ENCODE measurements at places on chromosomes 7 and 10.

DNA sequence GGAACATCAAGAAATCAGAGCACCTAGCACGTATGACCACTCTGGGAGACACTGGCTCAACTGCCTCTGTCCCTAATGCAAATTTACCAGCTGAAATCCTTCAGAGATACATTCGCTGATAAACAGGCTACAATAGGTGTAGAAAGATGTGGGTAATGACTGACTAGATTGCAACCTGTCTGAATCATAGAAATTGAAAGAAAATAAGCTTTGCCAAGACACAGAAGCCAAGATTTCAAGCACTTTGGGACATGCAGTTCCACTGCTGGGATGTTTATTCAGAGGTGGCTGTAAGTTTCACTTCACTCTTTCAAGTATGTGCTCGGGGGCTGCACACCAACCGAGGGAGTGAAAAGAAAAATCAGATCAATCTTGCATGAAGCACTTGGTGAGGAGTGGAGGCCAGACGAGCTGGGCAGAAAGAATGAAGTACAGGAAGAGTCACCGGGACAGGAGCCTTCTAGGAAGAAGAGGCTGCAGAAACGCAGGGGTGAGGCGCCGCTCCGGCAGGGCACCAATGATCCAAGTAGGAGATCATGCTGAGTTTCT lies 276.7 kb downstream of the PARD3 start:
- no peak overlapping the region for H3K27ac ChIP-seq
- no peak overlapping the region for H3K4me3 ChIP-seq
- H3K4me1 ChIP-seq = no peaks in the 10 kb centered on the region
- H3K27me3 ChIP-seq = peaks cover 16% of the 10 kb centered on the region
- DNase-seq = no peak
- H3K36me3 ChIP-seq = no peaks in the 10 kb centered on the region

GRCh38 chr7:148382596-148382995 lies 208.0 kb upstream of the C7orf33 start:
- H3K27ac ChIP-seq = no peak overlapping the region
- no peak overlapping the region for H3K4me3 ChIP-seq
- H3K36me3 ChIP-seq = no peaks in the 10 kb centered on the region
- DNase-seq = no peak
- peaks cover 13% of the 10 kb centered on the region for H3K27me3 ChIP-seq
- H3K4me1 ChIP-seq = no peaks in the 10 kb centered on the region

- H3K36me3 ChIP-seq = no peaks in the 10 kb centered on the region
- no peaks in the 10 kb centered on the region for H3K27me3 ChIP-seq
- H3K4me3 ChIP-seq = no peak overlapping the region
- DNase-seq = no peak
- no peak overlapping the region for H3K27ac ChIP-seq
- no peaks in the 10 kb centered on the region for H3K4me1 ChIP-seq
These were observed 356.4 kb downstream of the TNS3 start for GRCh38 chr7:47225387-47226131.

DNA sequence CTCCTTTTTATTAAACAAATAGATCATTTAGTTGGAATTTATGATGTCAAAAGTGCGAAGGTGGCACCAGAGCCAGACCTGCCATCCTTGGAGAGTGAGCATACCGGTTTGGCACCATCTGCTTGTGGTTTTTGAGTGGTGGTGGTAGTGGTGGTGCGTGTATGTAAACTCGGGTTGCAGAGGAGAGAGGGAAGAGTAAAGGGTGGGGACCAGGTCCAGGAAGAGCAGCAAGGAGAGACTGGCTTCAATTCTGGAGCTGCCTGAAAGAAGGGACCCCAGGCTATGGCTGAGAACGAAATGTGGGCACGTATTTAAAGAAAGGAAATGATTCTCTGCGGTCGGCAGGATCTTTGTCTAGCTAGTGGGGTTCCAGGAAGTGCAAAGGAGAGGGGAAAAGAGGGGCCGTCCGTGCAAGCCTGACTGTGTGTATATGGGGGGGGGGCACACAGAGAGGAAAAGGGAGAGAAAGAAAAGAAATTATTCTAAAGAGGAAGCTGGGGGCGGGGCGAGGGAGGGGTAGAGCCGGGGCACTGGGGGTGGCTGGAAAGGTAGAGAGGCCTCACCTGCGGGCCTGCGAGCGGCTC lies 448 bp upstream of the GOLGA7B start:
- peak overlapping the region; percentile 68 for H3K27ac ChIP-seq
- H3K36me3 ChIP-seq = peaks cover 3% of the 10 kb centered on the region
- DNase-seq = no peak
- peak overlapping the region; percentile 98 for H3K4me3 ChIP-seq
- H3K27me3 ChIP-seq = no peaks in the 10 kb centered on the region

DNA sequence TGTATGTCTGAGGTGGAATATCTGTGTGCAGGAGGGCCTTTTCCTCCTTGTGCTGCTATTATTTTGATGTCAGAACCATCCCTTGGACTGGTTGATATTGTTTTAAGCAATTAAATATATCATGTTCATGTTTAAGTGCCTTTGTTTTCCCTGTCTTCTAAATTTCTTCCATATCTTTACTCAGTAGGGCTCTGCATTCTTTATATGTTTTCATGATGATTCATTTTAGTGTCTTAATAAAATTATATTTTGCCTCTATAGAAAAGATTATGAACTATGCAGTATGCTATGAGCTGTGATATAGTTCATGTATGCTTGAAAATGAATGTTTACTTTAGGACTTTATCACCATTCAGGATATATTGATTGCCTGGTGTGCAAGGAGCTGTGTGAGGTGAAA lies 34.8 kb downstream of the AHR start:
- peak overlapping the region; percentile 43 for H3K27ac ChIP-seq
- peaks cover 8% of the 10 kb centered on the region for H3K4me1 ChIP-seq
- DNase-seq = no peak
- no peaks in the 10 kb centered on the region for H3K27me3 ChIP-seq

DNA sequence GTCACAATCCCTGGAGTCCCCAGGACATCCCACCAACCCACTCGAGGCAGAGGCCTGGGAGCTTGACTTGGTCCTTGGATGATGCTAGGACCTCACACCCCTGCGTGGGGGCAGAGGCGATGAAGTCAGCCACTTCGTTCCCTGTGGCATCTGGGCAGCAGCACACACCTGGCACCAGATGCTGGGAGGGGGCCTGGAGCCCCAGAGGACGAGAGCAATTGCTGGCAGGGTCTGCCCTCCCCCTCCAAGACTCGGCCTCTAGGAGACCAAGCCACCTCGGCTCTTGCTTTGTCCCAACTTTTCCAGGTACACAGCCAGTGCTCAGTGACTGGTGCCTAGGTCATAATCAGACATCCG lies 39.1 kb downstream of the DPYSL4 start:
- no peaks in the 10 kb centered on the region for H3K27me3 ChIP-seq
- no peak overlapping the region for H3K4me3 ChIP-seq
- H3K27ac ChIP-seq = no peak overlapping the region
- no peak for DNase-seq
- peaks cover 13% of the 10 kb centered on the region for H3K4me1 ChIP-seq
- H3K36me3 ChIP-seq = peaks cover 7% of the 10 kb centered on the region

DNA sequence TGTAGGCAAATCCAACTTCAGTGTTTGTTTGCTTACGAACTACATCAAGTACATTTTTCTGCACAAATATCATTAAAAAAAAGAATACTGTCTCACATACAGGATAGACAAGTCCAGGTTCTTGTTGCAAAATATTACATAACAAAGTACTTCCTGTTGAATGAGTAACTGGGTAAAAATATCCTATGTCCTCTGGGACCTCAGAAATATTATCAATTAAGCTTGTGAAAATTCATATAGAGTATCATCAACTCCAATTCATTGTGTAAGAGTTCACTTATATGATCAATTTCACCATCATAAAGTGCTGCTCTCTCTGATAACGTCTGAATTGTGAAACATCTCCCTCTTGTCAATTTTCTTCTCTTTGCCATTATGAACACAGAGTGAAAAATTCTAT lies 22.6 kb downstream of the HERC4 start:
- H3K36me3 ChIP-seq = no peaks in the 10 kb centered on the region
- no peak overlapping the region for H3K4me3 ChIP-seq
- H3K27me3 ChIP-seq = no peaks in the 10 kb centered on the region
- peaks cover 33% of the 10 kb centered on the region for H3K4me1 ChIP-seq
- peak overlapping the region; percentile 45 for H3K27ac ChIP-seq

- peaks cover 45% of the 10 kb centered on the region for H3K4me1 ChIP-seq
- H3K36me3 ChIP-seq = peaks cover 6% of the 10 kb centered on the region
- H3K4me3 ChIP-seq = no peak overlapping the region
- no peak for DNase-seq
- peak overlapping the region; percentile 24 for H3K27ac ChIP-seq
These were observed 32.6 kb downstream of the PDZD8 start for GRCh38 chr10:117342641-117343040.

DNA sequence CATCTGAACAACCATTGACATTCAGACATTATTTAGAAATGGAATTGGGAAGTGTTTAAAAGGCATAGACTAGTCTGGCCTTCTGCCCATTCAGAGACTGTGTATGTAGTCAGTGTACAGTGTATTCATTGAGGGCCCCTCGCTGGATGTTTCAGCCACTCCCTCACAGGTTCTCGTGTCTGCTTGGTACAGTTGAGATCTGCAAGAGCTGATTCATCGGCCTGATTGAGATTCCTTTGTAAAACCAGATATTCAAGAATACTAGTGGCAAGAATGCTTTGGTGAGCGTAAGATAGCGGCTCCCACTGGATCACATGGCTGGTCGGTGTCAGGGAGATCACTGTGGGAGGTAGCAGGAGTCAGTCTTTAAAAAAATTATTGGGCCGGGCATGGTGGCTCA lies 119.5 kb downstream of the TCF7L2 start:
- no peak overlapping the region for H3K4me3 ChIP-seq
- H3K36me3 ChIP-seq = no peaks in the 10 kb centered on the region
- H3K27ac ChIP-seq = no peak overlapping the region

DNA sequence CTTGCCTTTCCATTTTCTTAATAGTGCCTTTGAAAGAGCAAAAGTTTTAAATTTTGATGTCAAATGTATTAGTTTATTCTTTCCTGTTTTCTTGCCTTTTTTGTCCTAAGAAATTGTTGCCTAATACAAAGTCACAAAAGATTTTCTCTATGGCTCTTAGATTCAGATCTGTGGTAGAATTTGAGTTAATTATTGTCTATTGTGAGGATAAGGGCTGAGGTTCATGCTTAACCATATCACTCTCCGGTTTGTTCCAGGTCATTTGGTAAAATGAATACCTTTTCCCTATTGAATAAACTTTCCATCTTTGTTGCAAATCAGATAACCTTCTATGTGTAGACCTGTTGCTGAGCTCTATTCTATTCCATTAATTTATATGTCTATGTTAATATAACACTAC lies 96.0 kb downstream of the NOD1 start:
- no peak for DNase-seq
- no peak overlapping the region for H3K27ac ChIP-seq
- H3K4me3 ChIP-seq = no peak overlapping the region
- H3K36me3 ChIP-seq = no peaks in the 10 kb centered on the region
- peaks cover 6% of the 10 kb centered on the region for H3K4me1 ChIP-seq

DNA sequence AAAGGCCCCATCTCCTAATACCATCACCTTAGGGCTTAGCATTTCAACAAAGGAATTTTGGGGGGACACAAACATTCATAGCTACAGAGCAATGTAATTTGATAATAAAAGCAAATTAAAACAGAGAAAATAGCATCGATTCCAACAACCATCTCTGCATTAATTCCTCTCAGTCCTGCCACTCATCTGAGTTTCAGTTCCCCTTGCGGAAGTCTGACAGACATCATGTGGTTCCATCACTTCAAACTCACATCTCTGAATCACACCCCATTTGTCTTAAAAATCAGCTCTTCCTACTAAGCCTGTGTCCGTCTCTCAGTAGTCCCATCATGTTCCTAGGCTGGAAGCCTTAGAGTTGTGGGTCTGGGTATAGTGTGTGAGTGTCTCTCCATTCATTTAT lies 3.6 kb downstream of the ADCK2 start:
- peaks cover 29% of the 10 kb centered on the region for H3K4me1 ChIP-seq
- H3K27ac ChIP-seq = peak overlapping the region; percentile 74
- peaks cover 13% of the 10 kb centered on the region for H3K36me3 ChIP-seq
- DNase-seq = no peak

DNA sequence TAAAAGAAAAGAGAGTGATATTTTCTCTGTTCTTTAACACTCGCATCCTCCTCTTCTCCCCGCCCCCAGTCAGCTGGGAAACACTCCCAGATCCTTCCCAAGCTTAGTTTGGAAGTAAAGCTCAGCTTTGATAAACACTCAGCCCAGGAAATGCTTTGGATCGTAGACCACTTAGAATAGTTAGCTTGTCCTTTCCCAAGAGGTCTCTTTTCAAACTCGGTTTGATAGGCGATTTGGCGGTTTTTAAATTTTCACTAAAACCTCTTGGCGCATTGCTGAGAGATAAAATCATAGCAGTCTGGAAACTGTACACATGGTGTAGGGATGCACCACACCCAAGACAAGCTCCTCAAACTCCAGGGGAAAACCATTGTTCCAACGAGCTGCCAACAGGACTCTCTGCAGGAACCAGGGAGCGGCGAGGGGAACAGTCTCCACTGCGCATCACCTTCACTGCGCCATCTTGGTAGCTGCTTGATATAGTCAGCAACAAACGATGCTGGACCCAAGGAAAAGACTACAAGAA lies 22.3 kb downstream of the SMURF1 start:
- H3K36me3 ChIP-seq = no peaks in the 10 kb centered on the region
- H3K4me3 ChIP-seq = no peak overlapping the region
- H3K4me1 ChIP-seq = peaks cover 23% of the 10 kb centered on the region
- H3K27ac ChIP-seq = no peak overlapping the region

GRCh38 chr7:79420464-79420863 lies 33.0 kb downstream of the MAGI2 start:
- H3K36me3 ChIP-seq = no peaks in the 10 kb centered on the region
- H3K27ac ChIP-seq = no peak overlapping the region
- H3K4me1 ChIP-seq = no peaks in the 10 kb centered on the region

GRCh38 chr7:141624763-141625162 lies 73.6 kb downstream of the AGK start:
- no peak overlapping the region for H3K4me3 ChIP-seq
- H3K36me3 ChIP-seq = peaks cover 12% of the 10 kb centered on the region
- H3K27me3 ChIP-seq = no peaks in the 10 kb centered on the region
- no peak for DNase-seq
- H3K27ac ChIP-seq = no peak overlapping the region
- peaks cover 2% of the 10 kb centered on the region for H3K4me1 ChIP-seq

DNA sequence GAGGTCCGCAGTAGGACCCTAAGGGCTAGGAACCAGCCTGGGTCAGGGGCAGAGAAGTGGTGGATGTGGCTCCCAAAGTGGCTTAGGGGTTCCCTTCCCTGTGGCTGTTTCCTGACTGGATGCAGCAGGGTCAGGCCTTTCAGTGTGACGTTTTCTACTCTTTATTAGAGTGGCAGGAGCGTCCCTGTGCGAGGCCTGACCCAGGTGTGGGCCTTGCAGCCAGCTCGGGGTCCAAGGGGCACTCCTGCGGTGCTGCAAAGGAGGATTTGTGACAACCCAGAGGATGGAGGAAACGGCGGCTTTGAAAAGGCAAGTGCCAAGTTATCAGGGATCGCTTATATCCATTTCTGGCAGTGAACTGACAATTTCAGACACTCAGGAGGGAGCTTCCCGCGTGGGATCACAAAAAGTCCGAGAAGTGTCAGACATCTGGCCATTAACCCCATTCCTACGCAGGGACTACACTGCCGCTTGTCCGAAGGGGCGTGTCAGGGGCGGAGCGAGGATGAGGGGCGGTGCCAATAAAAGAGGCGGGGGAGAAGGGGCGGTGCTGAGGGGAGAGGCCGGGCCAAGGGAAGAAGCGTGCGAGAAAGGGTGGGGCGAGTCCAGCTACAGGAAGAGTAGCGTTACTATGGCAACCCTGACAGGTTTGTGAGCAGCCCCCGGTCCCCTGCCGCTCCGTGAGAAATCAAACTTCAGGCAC lies 98.8 kb upstream of the ZNF722 start:
- peak overlapping the region; percentile 98 for H3K4me3 ChIP-seq
- H3K4me1 ChIP-seq = peaks cover 6% of the 10 kb centered on the region
- H3K27ac ChIP-seq = peak overlapping the region; percentile 91
- peak; percentile 61 for DNase-seq
